Stimulated activated CD4-positive, alpha-beta T cell treated with anti-CD3 and anti-CD28 coated beads, TNF-alpha, amount 100 ng/mL, for 1 hour (primary cell): ENCODE measurements at places on chromosomes 6 and 20.

DNA sequence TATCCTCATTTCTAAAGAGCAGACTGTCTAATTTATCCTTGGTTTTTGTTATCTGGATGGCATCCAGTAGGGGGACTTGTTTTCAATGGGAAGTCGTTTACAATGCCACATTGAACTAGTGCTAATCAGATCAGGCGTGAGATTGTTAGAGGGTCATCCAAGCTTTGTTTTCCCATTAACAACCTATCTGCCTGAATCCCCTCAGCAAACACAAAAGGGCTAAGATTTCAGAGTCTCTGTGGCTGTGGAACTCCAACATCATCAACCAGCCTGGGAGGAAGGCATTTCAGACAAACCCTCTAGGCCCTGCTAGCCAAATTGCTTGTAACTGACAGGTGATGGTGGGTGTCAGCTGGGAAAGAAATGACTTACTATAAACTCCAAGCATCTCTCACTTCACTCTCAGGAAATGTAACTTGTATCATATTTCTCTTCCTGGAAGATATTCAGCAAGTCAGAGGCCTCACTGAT lies 47.7 kb downstream of the COL19A1 start:
- no peak for DNase-seq

- no peak for DNase-seq
Observed at GRCh38 chr6:42509256-42509655, 54.6 kb upstream of the UBR2 start.

DNA sequence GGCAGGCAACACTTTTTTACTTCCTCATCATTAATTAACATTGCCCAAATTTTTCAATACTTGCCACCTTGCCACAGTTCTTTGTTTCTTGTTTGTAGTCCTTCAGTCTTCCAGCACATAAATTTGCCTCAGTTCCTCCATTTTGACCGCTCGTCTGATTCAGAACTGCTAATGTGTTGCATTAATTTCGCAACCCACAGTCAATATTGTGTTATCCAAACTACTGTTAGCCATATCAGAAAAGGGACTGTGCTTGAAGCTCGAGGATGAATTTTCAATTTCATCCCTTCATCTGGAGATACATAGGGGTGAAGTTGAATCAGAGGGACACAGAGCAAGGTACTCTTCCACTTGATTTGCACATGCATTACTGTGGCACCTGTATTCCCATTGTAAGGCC lies 421.5 kb downstream of the CDKAL1 start:
- no peak for DNase-seq

DNA sequence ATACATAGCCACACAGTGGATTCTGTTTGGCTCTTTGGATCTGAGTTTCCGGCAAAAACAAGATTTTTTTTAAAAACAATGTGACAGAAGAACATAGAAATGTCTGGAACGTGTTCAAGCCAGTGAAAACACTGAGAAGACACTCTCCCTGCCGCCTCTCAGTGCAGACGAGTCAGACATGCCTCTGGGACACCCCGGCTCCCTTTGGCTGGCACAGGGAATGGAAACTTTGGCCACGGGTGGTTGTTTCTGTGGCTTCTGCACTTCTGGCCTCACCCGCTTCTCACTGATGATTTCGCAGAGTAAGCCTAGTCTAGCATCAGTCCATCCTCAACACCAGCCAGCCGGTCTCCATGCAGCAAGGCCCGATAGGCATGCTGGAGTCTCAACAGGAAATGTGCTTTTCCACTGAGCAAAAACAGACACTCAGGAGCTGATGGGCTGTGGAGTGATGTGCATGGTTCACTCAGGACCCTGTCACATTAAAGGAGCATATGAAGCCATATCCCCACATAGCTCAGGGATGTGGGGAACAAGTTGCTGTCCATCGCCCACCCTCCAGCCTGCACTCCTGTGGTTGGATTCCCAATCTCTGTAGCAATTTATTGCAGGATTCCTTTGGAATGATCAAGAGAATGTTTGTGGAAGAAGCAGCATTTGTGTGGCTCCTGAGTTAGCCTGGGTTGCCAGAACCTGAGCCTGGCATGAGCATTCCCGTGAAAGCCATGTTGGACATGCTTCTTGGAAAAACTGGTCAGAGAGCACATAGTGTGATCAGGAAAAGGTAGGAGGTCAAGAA lies 262.0 kb upstream of the RIN2 start:
- DNase-seq, result no peak

DNA sequence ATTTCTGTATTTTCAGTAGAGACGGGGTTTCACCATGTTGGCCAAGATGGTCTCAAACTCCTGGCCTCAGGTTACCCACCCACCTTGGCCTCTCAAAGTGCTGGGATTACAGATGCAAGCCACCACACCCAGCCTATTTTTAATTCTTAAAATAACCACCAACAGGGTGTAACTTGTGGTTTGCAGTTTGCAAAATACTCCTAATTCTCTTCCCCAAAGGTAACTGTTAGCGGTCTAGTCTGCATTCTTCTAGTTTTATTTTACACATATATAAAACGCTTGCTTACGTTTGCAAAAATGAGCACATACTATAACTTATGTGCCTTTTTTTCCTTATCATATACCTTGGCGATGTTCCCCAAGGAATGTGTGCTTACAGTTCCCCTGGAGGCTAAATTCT lies 25.6 kb upstream of the CHMP4B start:
- DNase-seq, result no peak

DNA sequence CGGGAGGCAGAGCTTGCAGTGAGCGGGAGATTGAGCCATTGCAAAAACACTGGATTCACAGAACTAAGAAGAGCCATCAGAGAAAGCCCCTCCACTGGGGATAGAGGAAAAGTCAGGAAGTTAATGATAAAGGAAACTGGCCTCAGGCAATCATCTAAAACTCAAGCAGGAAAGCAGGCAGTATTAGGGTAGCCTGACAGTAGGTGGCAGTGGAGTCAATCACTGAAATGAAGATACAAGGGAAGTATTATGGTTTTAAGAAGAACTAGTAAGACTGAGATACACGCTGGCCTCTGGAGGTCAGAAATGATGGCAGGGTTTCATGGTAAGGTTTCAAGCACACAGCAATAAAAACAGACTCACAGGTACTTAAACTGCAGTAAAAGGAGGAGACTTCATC lies 578.3 kb downstream of the HACE1 start:
- no peak for DNase-seq

GRCh38 chr6:72657407-72658197 lies 35.7 kb downstream of the KCNQ5 start:
- no peak for DNase-seq

GRCh38 chr20:10357061-10357708 lies 76.8 kb downstream of the MKKS start:
- no peak for DNase-seq

GRCh38 chr20:50380697-50381040 lies 129.5 kb upstream of the PTPN1 start:
- no peak for DNase-seq

DNA sequence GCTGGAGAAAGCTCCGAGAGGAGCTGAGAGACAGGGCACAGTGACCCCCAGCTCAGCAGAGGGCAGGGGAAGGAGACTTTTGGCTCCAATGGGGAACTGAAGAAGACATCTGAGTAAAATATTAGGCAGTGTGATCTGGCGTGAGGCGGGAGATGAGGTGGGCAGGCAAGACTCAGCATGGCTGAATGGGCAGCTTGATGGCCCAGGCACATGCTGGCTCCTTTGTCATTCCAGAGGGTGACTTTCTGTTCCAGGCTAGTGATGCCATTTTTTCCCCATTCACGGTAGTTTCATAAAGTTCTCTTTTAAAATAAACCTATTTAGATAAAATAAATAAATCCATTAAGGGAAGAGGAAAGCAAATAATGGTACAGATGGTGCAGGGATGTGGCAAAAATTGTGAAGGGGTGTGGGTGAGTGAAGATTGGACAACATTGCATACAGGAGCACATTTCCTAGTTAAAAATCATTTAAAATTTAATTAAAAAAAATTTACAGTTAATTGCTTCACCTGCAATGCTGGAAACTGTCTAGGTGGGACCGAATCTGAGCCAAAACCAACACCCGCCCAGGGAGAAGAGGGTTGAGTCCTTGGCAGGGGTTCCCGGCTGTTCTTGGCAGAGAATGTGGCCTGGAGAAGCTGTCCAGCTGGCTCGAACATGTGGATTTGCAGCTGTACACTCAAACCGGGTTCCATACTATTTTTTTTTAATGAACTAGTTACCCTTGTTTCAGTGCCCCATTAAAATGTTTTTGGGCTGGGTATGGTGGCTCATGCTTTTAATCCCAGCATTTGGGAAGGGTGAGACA lies 41.7 kb upstream of the PRELID3B start:
- no peak for DNase-seq

DNA sequence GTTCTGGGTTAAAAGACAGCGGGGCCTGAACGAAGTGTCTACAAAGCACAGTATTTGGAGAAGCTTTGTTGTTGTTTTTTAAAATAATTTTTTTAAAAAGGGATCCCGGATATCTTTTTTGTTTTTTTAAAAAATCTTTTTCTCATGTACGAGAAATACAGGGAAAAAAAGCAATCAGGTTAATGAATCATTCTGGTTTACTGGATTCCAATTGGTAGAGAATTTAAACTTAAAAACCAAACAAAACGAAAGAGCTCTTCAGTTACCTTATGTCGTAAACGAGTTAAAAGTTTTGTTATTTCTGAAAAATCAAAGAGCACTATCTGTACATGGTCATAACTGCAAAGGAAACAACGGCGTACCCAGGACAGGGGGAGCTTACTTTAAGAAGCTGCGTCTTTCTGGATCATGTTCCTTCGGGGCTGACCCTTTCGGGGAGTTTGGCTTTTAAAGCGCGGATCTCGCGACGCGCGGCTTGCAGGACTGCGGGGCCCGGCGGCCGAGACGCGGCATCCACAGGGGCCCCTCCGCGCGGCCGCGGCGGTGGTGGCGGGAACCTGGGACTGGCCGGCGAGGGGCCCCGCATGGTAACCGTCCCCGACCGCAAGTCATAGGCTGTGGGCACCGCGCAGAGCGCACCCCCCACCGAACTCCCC lies 927 bp downstream of the IL20RA start:
- DNase-seq, result no peak

DNA sequence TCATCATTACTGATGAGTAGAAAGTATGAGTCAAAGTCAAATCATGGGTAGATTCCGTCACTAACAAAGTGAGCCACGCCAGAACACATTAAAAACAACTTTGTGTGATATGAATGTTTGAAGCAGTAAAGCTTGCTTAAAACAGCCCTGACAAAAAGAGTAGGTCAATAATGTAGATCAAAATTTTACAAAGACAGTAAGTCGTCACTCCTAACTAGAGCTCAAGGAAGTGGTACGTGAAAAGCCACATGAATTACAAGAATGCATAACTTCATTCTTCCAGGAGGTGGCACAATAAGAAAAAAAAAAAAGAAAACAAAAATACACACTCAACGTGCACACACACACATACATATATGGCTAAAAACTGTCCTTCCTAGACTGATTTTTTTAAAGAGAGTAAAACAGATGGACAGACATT lies 69.9 kb downstream of the HACE1 start:
- DNase-seq, result no peak

- DNase-seq, result no peak
Observed at GRCh38 chr6:63527658-63528514, 44.4 kb upstream of the LOC128125822 start.

- no peak for DNase-seq
Observed at GRCh38 chr20:33840759-33841435, 29.7 kb downstream of the CHMP4B start.

- no peak for DNase-seq
Observed at GRCh38 chr6:43867996-43868395, 98.0 kb downstream of the VEGFA start.

- DNase-seq, result no peak
Observed at GRCh38 chr6:15038013-15038791, 207.7 kb upstream of the JARID2 start.
